ENCODE measurements at places on chromosomes 5 and 9. TPM values are rescaled to one million over a fixed set of nuclear protein-coding genes. Genes with fewer than 3 reads are reported as not detected.
A peak's percentile ranks its signal among the peaks of the same experiment; 100 is the strongest.

The ADAMTSL2 gene
- not detected for total RNA-seq

The RAB3C gene
- total RNA-seq: not detected

The PTGR1 gene
- 0.61 TPM for total RNA-seq

The BAAT gene
- total RNA-seq: not detected

The KIAA1958 gene
- total RNA-seq: 12.5 TPM

The TAF11L2 gene
- not detected for total RNA-seq

The FOXD4 gene
- total RNA-seq: 0.24 TPM

- no peak for ATAC-seq
Observed at GRCh38 chr9:94817291-94818177, 91.0 kb downstream of the AOPEP start.

DNA sequence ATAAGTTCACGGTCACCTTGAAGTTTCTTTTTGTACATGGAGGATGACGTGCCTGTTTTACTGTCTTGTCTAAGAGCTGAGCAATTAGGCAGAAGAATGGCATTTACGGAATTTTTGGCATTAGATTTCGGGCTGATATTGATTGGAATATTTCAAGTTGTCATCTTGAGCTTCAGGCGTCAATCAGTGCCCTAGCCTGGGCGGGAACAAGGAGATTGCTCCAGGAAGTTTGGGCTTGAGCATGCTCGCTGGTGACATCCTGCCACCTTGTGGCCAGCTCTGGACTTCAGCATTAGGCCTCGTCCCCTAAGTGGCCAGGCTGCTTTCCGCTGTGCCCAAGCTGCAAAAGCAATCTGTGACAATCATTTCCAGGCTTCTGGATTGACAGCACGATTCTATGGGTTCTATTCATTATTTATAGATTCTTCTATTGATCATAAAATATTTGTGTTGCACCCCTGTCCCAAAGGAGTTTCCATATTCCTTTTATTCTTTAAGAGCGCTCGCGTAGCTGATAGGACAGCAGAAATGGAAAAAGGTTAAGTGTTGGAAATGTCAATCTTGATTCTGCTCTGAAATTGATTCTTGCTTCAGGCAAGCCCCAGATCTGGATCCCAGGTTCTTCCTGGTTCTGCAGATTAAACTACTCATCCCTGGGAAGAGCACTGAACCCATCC is 79.3 kb downstream of the SLC28A3 start:
- ATAC-seq: peak; percentile 84

GRCh38 chr5:173232499-173233346 is 2.3 kb downstream of the NKX2-5 start:
- no peak for ATAC-seq

- peak; percentile 88 for ATAC-seq
Observed at GRCh38 chr9:5909976-5910375, 19.3 kb downstream of the MLANA start.

DNA sequence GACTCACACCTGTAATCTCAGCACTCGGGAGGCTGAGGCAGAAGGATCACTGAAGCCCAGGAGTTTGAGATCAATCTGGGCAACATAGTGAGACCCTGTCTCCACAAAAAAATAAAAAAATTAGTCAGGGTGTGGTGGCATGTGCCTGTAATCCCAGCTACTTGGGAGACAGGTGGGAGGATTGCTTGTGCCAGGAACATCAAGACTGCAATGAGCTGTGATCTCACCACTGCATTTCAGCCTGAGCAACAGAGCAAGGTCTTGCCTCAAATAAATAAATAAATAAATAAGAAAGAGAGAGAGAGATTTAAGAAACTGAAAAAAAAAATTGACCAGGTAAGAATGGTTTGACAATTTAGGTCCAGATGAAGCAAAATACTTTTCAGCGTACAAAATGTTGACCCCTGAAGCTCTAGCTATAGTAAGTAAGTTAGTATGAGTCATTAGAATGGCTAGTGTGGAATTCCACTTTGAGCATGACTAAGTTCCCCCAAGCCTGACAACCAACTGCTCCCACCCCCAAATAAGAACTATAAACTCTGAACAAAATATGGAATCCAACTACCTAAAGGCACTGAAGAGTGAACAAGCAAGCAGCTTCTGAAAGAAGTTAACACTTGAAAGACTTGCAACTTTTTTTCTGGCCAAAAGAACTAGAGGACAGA is 217.8 kb upstream of the TLE4 start:
- no peak for ATAC-seq

DNA sequence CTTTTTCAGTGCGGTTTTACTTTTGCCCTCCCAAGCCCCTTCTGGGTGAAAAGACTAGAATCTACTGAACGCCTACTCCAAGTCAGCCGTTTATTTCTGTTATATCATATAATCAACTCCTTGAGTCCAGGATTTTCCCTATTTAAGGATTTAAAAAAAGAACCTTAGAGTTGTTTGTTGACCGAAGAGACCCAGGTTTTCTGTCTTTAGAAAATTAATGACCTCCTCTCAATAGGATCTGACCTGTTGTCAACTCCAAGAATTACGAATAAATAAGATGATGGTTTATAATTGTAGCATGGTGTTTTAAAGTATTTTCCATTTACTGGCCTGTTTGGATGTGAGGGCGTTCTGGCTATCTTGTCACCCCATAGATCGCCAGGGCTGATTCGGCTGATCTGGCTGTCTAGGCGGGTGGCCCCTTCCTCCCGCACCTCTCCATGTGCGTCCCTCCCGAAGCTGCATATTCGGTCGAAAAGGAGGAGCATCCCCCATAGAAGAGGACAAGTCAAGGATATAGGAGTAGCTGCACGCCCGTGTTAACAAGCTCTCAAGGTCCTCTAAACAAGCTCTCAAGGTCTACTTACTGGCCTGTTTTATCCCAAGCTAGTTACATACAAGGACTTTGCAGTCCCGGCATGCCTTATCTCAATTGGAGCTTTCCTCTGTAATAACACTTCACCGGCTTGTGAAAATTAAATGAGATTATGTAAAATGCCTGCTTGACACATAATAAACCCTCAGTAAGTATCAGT is 1.1 kb upstream of the UBAP2 start:
- no peak for ATAC-seq

- ATAC-seq: peak; percentile 64
Observed at GRCh38 chr9:89497978-89498851, at the start of gene SEMA4D. SEMA4D (minus strand) TSS chr9:89498113; CDS start chr9:89405456, 92,657 bp downstream.

DNA sequence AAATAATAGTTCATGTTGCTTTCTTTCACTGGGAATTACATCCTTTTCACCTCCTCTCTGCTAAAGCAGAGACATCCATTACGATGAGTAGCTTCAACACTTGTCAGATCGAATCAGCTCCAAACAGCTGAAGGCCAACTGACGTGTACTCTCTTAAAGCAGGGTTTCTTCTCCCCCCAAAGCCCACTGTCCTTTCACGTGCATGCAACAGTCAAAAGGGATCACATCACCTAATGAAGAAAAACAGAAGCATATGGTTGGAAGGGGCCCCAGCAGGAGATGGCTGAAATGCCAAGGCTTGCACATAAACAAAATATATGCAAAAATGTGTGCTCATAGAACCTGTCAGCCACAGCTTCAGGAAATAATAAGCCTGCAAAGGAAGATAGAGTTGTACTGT is 421.6 kb downstream of the ANXA1 start:
- ATAC-seq: no peak

- ATAC-seq: no peak
Observed at GRCh38 chr5:14672484-14673394, 8.2 kb downstream of the OTULIN start.

- no peak for ATAC-seq
Observed at GRCh38 chr9:28105001-28105400, 531.7 kb upstream of the C9orf72 start.

- ATAC-seq: no peak
Observed at GRCh38 chr5:122523776-122524175, 211.7 kb downstream of the SNCAIP start.

- no peak for ATAC-seq
Observed at GRCh38 chr9:112970939-112971338, 41.1 kb downstream of the ZNF883 start.
